ENCODE measurements at places on chromosomes 2 and 18.
A peak's percentile ranks its signal among the peaks of the same experiment; 100 is the strongest.

GRCh38 chr2:138536302-138536701 lies 34.7 kb downstream of the SPOPL start:
- peak; percentile 18 for DNase-seq

- no peak for DNase-seq
These were observed 56.8 kb downstream of the PKDCC start for GRCh38 chr2:42104621-42105020.

GRCh38 chr2:171334946-171335345 lies 98.8 kb downstream of the METTL8 start:
- no peak for DNase-seq

DNA sequence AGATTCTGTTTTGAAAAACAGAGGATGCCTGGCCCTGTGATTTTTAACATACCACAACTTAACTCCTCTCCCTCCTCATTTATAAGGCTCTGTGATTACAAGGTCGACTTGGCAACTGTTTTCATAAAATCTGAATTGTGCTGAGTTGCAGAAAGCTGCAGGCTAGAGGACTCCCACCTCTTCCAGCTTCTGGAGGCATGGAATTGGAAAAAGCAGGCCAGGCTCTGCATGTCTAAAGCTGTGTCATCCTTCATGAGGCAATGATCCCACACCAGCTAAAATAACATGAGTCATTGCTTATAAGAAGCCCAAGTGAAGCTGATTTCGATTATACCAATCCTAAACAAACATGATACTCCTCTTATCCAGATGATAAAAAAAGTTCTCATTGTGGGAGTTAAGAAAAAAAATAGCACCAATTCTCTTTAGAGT lies 11.7 kb downstream of the ARHGAP28 start:
- DNase-seq: no peak

GRCh38 chr2:218485986-218486667 lies 67.2 kb downstream of the VIL1 start:
- no peak for DNase-seq

DNA sequence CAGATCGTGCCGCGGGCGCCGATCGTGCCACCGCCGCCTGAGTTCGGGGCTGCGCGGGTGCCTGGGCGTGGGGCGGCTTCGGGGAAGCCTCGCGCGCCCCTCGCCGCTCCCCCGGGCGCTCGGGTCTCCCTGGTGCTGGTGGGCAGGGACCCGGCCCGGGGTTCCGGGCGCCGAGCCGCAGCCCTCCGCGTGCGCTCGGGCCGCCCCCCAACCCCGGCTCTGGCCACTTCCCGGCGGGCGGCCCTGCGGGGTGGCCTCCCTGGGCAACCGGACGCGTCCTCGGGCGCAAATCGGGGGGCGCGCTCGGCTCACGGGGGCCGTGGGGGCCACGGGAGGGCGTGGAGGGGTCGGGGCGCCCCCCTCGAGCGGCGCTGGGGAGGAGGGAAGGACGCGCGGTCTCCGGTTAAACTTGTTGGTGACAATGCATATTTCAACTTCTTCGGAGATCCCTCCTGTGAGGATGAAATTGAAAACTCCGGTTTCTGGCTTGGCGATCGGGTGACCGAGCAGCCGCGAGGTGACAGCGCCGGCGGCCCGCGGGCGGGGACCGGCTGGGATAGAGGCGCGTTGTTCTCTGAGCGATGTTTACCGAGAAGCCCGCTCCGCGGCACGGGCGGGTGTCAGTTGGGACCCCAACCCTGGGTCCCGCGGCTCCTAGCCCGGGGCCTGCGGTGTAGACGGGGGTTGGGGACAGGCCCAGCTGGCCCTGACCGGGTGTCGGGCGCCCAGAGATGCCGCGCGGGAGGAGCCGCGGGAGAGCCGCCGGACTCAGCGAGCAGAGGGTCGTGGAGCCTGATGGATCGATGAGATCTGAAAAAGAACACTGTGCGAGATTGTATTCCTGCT lies 676 bp downstream of the SH3BP4 start:
- DNase-seq: peak; percentile 32

DNA sequence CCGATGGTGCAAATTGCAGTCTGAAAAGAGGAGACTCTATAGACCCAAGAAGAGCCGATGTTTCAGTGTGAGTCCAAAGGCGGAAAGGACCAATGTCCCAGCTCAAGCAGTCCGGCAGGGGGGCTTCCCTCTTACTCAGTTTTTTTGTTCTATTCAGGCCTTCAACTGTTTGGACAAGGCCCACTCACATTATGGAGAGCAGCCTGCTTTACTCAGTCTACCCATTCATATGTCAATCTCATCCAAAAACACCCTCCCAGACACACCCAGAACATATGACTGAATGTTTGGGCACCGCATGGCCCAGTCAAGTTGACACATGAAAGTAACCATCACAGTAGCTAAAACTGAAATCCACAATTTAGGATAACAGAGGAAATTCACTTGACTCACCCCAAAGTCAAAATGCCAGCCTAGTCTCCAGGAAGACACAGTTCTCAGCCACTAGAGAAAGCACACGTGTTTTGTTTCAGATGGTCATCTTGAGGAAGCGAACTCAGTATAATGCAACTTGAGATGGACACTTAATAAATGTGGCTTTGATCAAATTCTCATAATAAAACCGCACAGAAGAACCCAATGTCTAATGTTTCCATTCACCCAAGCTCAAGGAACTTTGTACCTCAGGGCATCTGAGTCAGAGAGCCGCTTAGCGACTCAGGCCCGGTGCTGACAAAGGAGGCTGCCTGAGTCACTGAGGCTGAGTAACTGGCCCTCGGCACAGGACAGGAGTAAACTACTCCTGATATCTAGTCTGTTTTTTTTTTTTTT lies 2.4 kb downstream of the FHL2 start:
- DNase-seq: no peak

GRCh38 chr2:183255411-183255810 lies 131.2 kb downstream of the NUP35 start:
- no peak for DNase-seq

DNA sequence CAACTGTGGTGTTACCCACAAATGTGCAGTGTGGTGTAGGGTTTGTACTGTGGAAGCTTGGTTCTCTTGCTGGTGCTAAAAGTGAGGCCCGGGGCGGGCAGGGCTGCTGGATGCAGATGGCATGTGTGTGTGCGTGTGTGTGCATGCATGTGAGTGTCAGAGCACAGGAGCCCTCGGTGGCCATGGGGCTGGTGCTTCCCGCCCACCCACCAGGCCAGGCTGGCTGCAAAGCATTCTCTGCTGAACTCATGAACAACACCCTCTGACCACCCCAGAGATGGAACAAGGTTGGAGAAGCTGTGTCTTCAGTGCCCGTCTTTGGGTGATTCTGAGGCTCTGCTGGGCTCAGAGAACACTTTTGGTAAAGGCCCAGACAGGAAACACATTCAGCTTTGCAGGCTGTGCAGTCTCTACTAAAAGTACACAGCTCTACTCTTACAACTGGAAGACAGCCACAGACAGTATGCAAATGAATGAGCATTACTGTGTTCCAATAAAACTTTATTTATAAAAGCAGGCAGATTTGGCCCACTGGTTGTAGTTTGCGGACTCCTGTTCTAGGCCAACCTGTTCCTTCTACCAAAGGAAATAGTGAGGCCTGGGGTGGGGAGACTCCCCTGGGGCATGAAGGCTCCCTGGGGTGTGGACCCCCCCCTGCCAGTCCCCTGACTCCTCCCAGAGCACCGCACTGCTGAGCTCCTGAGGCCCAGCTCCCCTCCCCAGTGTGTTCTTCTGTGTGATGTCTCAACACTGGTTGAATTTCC lies 225.3 kb upstream of the HDAC4 start:
- no peak for DNase-seq

- no peak for DNase-seq
These were observed 102.6 kb downstream of the HS6ST1 start for GRCh38 chr2:128215897-128216642.

DNA sequence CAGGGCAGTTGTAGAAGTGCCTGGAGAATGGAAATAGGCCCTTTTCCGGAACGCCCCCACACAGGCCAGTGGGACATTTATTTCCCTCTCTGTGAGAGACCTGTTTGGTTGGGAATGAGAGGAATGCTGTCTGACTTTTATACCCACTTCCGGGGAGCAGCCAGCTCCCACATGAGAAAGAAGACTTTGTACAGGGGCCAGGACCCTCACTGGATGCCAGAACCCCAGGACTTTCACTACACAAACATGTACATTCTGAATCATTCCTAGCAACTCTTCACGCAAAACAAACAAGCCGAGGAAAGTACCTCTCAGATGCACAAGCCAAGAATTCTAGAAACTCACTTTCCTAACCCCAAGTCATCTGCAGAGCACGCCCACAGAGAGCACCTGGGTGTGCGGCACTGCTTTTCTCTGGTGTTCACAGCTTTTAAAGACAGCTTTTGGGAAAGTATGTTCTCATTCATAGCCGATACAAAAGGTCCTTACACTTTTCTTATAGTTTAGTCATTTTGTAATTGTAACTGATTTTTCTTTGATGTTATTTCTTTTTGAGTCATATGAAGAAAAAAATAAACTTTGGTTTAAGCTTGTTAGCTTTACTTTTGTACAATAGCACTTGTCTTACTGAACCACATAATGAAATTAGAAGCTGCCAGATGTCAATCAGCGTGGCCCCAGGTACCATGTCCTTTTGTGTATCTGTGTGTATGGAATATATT lies 856.1 kb upstream of the ID2 start:
- DNase-seq: peak; percentile 67

DNA sequence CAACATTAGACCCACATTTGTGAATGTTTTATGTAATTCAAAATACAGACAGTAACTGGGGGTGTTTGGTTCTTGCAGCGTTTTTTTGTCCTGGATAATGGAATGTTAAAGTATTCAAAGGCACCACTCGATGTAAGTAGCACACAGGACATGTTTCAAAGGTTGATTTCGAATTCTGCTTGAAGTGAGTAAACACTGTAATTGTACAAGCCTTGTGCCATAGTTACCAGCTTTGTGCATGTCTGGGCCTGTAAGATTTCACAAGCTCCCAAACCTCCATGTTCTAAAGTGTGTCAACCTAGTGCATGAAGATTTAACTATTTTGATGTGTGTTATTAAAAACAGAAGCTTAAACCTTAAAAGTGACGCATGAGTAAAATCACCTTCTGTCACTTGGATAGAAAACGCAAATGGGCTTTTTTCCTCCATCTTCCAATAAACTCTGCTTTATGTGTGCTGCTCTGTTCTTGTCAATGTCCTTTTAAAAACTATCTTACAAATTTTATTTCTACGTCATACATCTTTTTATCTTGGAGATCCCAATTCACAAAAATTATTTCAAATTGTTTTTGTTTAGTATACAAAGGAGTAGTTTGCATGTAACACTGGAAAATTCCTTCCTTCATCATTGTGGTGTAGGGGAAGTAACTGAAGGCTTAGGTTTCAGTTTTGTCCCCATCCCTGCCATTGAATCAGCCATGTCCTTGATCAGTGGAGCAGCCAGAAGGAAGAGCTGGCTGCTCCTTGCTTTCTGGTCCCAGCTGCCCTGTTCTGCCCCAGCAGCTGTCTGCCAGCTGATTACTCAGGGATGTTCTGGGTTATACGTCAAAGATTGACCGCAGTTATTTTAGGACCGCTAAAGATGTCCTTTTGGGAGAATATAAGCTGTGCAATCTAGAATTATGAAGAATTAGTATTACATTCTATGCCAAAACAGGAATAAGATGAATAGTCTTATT lies 119.2 kb downstream of the PRKRA start:
- no peak for DNase-seq

GRCh38 chr18:3747176-3747973 lies 297.4 kb downstream of the TGIF1 start:
- DNase-seq: no peak

GRCh38 chr2:141501752-141502151 lies 629.1 kb downstream of the LRP1B start:
- DNase-seq: no peak

- DNase-seq: no peak
These were observed 7.1 kb downstream of the CYP26B1 start for GRCh38 chr2:72140621-72140960.

DNA sequence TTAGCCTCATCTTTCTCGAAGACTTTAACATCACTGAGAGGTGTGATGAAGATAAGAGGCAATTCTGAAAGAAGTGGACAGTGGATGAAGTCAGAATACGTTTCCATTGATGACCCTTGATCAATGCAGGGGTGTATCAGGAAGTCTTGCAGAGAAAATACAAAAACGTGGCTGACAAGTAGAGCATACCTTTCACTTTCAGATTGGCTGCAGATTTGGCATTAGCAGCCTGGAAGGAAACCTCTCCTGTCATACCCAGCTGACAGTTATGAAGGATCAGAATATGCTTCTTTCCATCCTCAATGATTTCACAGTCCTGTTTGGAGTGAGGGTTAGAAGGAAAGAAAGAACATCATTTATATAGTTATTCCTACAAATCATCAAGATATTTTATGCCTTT lies 152.5 kb downstream of the PLEKHA3 start:
- DNase-seq: peak; percentile 2

DNA sequence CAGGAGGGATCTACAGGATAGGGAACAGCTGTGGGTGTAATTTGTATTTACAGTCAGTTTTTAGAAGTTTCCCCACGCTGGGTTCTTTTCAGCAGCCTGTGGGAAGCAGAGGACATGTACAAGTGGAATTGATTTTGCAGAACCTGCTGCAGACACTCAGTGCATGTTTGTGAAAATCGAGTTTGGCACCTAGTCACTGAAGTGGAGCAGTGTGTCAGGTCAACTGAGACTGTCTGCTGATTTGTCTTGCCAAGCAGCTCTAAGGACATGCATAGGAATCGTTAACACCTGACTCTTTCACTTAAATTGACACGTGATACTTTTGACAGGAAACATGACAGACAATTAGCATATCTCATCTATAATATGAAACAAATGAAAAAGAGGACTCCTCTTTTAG lies 416.6 kb downstream of the TMX3 start:
- no peak for DNase-seq

DNA sequence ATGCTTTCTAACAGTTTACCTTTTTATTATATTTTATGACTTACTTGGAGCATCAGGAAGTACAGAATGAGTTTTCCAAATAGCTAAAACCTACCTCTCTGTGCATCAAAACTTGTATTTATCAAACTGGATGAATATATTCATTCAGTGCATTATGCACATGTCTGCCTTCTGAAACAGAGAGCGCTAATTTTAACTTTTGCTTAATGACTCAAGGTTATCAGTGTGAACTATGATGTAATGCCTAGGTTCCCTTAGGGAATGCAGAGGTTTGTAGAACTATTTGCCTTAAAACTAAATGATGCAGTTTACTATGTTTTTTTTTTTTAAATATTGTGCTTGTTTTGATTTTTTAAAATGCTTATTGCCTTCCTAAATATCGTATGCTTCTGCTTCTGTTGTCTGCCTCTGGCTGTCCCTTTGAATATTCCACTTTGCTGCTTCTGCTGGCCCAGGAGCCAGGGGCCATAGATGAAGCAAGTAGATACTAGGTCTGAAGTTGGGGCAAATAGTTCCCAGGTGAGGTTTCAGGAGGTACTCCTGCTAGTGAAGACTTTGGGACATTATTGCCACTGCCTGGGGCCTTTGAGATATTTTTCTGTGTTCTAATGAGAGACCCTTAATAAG lies 16.5 kb downstream of the TMEM178A start:
- no peak for DNase-seq

Measured in GM20000 (cell line).